ENCODE measurements at places on chromosomes 16 and 17.
A peak's percentile ranks its signal among the peaks of the same experiment; 100 is the strongest.

DNA sequence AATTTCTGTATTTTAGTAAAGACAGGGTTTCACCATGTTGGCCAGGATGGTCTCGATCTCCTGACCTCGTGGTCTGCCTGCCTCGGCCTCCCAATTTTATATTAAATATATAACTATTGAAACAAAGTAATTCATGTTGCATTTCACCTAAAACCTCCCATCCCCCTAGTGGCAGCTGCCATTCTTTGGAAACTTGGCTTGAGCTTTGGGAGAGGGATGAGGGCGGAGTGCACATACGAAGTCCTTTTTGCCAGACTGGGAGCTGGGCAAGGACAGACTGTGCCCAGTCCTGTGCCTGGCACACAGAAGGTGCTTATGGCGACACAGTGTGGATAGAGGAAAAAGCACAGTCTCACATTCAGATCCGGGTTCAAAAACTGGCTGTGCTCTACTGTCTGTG lies 83.8 kb downstream of the NETO2 start:
- no peak for DNase-seq

- peak; percentile 13 for DNase-seq
Measured at GRCh38 chr17:5237541-5238016, 2.9 kb upstream of the SCIMP start.

DNA sequence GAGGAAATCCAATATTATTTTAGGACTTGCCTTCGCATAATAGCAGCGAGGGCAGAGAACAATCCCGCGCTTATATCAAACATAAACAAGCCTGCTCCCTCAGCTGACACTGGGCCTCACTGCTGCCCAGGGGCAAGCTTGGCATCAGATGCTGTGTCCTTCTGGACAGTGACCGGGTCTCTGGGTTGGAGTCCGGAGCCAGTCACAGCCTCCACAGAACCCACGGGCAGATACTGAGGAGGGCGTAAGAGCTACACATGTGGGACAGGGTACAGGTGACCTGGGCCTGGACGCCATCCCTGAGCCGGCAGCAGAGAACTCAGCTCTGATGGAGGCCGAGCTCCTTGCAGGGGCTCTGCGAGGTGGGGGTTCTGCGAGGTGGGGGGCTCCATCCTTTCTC lies 14.7 kb upstream of the ZNF469 start:
- DNase-seq, result no peak

DNA sequence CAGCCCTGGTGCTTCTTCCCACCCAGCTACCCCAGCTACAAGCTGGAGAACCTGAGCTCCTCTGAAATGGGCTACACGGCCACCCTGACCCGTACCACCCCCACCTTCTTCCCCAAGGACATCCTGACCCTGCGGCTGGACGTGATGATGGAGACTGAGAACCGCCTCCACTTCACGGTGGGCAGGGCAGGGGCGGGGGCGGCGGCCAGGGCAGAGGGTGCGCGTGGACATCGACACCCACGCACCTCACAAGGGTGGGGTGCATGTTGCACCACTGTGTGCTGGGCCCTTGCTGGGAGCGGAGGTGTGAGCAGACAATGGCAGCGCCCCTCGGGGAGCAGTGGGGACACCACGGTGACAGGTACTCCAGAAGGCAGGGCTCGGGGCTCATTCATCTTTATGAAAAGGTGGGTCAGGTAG lies 3.6 kb downstream of the GAA start:
- no peak for DNase-seq

GRCh38 chr16:10751291-10751697 lies 7.7 kb downstream of the NUBP1 start:
- DNase-seq, result no peak

All from HS-5 (cell line).